ENCODE measurements at places on chromosomes 6 and 20.

- no peak for DNase-seq
Measured at GRCh38 chr6:1770435-1770843, 160.7 kb downstream of the FOXC1 start.

GRCh38 chr20:63552481-63553249 is 1.3 kb upstream of the FNDC11 start:
- no peak for DNase-seq

DNA sequence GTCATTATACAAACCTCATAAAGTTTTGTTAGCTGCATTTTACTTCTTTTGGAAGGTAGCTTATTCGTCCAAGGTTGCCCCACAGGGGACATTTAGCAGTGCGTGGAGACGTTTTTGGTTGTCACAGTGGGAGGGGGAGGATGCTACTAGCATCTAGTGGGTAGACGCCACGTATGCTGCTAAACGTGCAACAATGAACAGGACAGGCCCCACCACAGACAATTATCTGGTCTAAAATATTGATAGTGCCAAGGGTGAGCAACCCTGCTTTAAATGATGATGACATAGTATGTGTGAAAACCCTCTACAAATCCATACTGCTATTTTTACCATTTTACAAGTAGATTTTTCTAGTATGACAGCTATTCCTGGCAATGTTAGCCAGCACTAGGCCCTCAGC is 13.9 kb upstream of the GCNT2 start:
- no peak for DNase-seq

DNA sequence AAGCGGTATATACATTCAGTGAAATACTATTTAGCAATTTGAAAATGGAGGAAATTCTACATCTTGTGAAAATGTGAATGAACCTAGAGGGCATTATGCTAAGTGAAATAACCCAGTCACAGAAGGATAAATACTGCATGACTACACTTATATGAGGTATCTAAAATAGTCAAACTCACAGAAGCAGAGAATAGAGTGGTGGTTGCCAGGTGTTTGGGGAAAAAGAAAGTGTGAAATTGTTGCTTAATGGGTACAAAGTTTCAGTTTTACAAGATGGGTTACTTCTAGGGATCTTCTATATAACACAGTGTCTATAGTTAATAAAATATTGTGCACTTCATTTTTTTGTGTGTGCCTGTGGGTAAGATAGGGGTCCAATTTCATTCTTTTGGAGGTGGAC is 1152.0 kb downstream of the EPHA7 start:
- no peak for DNase-seq

- no peak for DNase-seq
Measured at GRCh38 chr6:143328876-143329275, 121.6 kb downstream of the ADAT2 start.

- DNase-seq = no peak
Measured at GRCh38 chr6:70823651-70824050, 133.2 kb downstream of the B3GAT2 start.

DNA sequence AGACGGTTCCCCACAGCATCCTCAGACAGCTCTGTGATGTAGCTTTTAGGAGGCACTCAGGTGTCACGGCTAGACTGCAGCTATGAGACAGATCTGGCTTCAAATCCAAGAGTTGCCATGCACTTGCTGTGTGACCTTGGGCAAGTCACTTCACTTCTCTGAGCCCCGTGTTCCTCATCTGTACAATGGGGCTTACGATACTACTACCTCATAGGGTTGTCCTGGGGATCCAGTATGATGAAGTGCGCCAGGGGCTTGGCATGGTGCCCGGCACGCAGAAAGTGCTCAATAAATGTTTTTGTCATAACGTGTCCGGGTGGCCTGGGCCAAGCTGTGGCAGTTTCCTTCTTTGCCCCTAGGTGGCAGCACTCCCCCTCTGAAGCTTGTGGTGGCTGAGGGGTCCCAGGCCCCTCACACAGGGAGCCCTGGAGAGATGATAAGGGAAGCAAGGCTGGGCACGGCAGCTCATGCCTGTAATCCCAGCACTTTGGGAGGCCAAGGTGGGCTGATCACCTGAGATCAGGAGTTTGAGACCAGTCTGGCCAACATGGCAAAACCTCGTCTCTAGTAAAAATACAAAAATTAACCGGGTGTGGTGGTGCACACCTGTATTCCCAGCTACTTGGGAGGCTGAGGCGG is 19.1 kb upstream of the CHMP4B start:
- peak; percentile 82 for DNase-seq

- no peak for DNase-seq
Measured at GRCh38 chr6:150183105-150183504, 40.3 kb downstream of the PPP1R14C start.

DNA sequence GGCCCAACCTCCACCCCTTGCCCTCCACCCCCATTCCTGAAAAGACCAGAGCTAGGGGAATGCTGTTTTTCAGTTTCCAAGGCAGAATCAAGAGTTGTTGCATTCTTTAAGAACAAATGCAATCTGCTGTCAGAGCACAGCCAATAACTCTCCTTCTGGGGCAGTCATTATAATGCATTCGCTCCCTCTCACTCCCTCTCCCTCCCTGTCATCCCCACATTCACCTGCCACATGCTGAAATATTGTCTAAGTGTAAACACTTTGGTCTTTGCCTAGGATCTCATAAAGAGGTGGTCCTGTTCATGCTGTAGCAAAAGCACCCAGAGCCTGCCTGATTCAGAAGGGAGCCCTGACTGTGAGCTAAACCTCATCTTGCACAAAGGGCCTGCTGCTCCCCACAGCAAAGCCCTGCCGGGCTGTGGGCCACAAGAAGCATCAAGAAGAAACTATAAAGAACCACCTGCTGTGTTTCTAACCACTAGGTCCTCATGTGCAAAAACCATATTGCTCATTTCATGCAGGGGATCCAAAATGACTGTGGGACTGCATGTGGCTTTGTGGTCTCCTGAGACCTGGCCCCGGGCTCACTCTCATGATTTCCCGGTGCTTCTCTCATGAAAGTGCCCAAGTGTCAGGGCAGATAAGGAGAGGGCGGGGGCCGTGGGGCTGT is 85.6 kb downstream of the GPR6 start:
- DNase-seq = no peak

GRCh38 chr6:121760745-121761144 is 325.3 kb downstream of the GJA1 start:
- DNase-seq = no peak

GRCh38 chr6:109298605-109299264 is 83.5 kb downstream of the CD164 start:
- no peak for DNase-seq

- no peak for DNase-seq
Measured at GRCh38 chr20:14717134-14717999, 380.0 kb upstream of the FLRT3 start.

DNA sequence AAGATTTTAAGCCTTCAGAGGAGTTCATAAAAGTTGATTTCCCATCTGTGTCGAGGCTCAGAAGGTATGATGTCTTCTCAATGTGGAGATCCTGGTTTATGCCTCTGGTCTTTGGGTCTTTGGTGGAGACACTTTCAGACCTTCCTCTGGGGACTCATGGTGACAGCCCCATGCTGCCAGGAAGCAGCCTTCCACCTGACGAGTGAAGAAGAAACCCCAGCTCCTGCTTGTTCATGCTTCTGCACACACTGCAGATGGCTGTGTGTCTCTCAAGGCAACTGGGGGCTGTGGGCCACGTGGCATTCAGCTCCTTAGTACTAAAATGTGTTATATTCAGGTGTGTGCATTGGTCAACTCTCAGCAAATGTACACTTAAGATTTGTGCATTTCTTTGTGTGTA is 4.9 kb upstream of the SCP2D1 start:
- no peak for DNase-seq

DNA sequence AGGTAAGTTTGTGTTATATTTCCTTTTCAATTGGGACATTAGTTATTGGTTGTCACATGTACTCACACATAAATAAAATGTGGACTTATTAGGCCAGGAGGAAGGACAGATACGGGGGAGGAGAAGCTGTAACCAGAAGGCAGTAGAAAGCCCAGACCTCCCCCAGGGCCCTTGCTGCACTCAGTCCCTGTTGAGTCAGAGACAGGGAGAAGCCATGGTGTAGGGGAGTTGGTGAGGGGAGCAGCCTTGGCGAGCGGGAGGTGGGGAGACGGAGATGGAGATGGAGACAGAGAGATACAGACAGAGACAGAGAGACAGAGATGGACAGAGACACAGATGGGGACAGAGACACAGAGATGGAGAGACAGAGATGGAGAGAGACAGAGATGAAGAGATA is 263.2 kb downstream of the DLL1 start:
- peak; percentile 58 for DNase-seq

GRCh38 chr6:169271158-169271876 is 17.7 kb upstream of the THBS2 start:
- peak; percentile 43 for DNase-seq

DNA sequence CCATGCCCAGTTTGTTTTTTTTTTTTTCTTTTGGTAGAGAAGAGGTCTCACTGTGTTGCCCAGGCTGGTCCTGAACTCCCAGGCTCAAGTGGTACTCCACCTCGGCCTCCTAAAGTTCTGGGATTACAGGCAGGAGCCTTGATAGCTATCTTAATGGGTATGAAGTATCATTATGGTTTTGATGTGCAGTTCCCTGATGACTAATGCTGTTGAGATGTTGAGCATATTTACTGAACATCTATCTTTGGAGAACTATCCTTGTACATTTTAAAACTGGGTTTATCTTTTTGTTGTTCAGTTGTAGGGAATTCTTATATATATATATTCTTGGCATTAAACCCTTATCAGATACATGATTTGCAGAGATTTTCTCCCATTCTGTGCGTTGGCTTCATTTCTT is 21.4 kb upstream of the MYL9 start:
- no peak for DNase-seq

GRCh38 chr6:87279196-87279595 is 43.2 kb upstream of the SMIM8 start:
- DNase-seq = no peak

GRCh38 chr6:34506718-34507117 is 40.8 kb downstream of the PACSIN1 start:
- peak; percentile 21 for DNase-seq

- DNase-seq = no peak
Measured at GRCh38 chr6:72850469-72850868, 228.6 kb downstream of the KCNQ5 start.

DNA sequence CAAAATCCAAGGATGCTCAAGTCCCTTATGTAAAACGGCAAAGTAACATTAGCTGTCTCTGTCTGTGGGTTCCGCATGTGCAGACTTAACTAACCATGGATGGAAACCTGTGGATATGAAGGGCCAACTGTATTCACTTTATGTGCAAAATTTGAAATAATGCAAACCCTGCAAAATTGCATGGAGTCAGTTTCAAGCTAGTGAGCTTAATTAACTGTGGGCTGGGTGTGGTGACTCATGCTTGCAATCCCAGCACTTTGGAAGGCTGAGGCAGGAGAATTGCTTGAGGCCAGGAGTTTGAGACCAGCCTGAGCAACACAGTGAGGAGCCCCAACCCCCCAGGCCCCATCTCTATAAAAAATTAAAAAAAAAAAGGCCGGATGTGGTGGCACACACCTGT is 81.4 kb downstream of the ANKS1A start:
- DNase-seq = no peak

DNA sequence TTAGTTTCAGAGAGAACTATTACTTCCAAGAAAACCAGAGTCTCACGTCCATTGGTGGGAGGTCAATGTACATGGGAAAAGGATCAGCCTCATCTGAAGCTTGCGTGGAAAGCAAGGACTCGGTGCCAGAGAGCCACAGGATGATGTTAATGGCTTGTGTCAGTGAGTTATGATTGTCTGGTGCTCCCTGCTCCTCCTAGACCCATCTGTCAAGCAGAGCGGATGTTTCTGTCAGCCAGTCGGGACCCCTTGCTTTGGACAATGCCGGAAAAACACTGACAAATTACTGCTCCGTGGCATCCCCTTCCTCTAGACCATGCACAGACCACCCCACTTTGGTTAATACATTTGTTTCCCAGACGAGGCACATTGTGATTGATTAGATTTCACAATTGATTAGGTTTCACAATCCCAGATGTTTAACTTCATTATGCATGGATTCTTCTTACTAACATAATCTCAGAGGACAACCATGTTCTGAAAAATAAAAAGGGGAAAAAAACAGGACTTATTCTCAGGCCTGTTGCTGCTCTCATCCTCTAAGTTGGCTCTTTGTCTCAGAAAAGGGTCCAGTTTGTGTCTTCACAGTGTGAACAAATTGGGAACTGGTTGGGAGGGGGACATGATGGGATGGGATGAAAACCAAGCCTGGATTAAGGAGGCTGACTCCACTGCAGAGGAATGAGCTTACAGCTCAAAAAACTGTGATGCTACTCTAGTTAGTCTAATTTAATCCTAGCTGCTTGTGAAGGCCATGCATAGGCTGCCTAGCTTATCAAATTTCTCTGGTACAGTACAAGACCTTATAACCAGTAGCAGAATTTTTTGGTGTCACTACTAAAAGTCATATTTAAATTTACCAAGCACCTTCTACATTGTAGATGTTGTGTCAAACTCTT is 51.9 kb downstream of the UNC5CL start:
- DNase-seq = no peak

GRCh38 chr20:62334881-62335280 is 32.1 kb downstream of the ADRM1 start:
- DNase-seq = no peak

DNA sequence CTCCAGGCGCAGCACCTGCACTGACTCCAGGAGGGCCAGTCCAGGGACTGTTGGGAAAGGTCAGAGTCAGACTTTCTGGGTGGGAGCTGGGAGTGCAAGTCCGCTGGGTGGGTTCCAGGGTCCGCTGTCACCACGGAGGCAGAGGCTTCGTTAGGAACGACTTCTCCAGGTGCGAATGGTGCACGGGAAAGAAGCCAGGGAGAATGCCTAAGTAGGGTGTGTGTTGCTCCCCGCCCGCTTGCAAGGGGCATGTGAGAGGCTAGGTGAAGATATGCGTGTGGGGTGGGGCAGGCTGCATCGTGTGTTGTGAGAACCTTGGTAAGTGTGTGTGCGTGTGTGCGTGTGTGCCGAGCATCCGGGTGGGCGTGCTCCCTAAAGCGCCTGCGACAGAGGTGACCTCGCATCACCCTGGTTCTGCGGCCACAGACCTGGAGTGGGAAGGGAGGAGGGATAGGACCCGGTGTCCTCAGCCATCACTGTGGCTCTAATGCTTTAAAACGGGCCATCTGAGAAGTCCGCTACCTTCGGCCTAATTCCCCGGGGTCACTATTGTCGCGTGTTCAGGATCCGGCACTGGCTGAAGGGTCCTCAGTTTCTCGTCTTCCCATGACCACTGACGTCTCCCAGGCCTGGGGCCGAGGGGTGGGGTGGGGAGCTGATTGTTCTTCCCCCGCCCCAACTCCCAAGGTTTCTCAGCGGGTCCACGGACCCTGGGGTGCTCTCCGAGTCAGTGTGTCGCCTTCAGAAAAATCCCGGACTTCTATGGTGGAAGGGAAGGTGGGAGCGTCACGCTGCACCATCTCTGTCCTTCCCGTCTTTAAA is 6.1 kb downstream of the SLC32A1 start:
- DNase-seq = no peak

DNA sequence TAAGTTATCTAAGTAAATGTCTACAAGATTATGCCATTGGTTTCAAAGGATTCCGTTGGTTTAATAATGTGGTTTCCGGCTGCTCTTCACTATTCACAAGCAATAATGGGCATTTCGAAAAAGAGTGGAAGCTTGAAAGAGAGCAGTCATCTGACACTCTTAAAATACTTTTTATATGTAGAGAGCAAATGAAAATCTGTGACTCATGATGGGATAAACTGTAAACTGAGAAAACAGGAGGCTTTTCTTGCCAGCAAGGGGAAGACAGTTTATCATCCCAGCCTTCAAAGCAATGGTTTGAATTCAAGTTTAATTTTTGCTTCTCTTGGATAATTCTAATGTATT is 145.7 kb downstream of the KHDC1L start:
- no peak for DNase-seq

GRCh38 chr6:116456927-116457326 is 4.2 kb upstream of the CALHM6 start:
- no peak for DNase-seq

GRCh38 chr20:19070681-19071445 is 141.6 kb upstream of the SLC24A3 start:
- DNase-seq = no peak

Data from sigmoid colon (tissue), 7 donors.